Stimulated activated CD8-positive, alpha-beta memory T cell treated with anti-CD3 and anti-CD28 coated beads, Interleukin-7, amount 100 ng/mL, for 1 hour (primary cell): ENCODE measurements at places on chromosomes 6 and 20.

- DNase-seq: no peak
Measured at GRCh38 chr6:104630955-104631354, 228.8 kb downstream of the HACE1 start.

- DNase-seq: no peak
Measured at GRCh38 chr20:564192-564591, 20.6 kb upstream of the CSNK2A1 start.

DNA sequence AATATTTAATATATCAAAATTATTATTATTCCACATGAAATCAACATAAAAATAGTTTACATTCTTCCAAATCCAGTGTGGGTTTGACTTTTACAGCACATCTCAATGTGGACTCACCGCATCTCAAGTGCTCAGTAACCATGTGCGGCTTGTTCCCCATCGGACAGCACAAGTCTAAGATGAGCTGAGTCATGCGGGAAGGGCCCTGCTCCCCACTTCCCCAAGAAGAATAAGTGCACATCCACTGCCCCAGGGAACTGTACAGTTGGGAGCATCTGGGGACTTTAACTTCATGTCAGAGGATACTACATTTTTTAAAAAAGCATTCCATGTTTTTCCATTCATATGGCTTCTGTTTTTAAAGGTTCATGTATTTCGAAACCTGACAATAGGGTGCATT, 325.6 kb downstream of the BTBD3 start:
- DNase-seq: no peak

- no peak for DNase-seq
Measured at GRCh38 chr20:3667434-3668037, 4.3 kb upstream of the GFRA4 start.

GRCh38 chr6:5961836-5962235, 44.9 kb downstream of the NRN1 start:
- no peak for DNase-seq

GRCh38 chr20:16785226-16785625, 37.1 kb downstream of the OTOR start:
- no peak for DNase-seq

GRCh38 chr20:36177716-36178115, 23.2 kb downstream of the EPB41L1 start:
- DNase-seq: no peak

DNA sequence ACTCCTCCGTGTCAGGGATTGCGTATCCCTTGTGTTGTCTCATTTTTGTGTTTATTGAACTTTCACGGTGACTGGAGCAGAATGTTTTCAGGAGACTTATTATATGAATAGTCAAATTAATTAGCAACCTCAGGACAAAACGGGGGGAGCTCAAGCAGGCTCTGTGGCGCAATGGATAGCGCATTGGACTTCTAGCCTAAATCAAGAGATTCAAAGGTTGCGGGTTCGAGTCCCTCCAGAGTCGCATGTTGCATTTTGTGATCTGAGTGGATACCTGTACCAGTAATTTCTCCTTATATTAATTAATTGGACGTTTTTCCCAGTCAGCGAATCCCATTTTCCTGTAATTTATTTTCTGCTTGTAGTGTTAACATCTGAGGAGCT, 89.1 kb upstream of the ZNF184 start:
- DNase-seq: no peak

DNA sequence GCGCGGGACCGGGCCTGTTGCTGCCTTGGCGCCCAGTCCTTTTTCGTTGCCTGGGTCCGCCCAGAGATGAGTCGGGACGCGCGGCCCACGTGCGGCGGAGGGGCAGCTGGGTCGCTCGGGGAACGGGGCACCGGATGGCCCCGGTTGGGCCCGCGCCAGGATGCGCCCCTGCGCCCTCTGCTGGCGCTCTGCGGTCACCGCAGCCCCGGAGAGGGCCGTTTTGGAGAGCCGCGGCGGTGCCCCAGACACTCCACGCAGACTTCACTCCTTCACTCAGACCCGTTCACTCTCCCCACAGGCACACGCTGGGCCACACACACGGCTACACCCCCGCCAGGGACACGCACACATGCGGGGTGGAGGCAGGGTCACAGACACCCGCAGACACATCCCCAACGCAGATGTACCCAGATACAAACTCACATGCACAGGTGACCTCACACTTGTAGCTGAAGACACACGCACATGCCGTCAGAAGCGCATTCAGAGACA, 38.8 kb downstream of the SRC start:
- DNase-seq: peak; percentile 60

DNA sequence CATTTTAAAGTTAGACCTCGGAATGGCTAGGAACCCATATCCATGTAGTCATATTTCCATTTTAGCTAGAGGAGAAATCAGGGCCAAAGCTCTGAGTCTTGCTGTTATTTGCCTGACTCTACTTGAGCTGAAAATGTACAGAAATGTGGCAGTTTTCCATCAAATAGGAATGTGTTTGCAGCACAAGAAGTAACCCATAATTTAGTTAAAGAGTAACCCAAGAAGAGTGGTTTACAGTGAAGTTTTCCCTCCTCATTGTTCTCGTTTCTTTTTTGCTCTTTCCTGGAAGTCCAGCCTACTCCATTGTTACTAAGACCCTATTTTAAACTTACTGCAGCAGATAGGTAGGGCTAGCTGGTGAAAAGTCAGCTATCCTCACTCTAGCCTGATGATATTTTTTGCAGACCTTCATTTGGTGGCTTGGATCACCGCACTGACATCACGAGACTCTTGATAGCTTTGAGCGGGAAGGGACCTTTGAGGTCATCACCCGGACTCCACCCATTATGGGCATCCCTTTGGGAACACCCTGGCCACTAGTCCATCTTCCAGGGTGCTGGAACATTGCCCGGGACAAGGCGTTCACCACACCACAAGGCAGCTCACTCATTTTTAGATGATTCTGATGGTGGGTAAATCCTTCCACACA, 28.0 kb upstream of the ADGRF5 start:
- DNase-seq: no peak
